GM12864 (cell line): ENCODE measurements at places on chromosomes 6 and 20.

DNA sequence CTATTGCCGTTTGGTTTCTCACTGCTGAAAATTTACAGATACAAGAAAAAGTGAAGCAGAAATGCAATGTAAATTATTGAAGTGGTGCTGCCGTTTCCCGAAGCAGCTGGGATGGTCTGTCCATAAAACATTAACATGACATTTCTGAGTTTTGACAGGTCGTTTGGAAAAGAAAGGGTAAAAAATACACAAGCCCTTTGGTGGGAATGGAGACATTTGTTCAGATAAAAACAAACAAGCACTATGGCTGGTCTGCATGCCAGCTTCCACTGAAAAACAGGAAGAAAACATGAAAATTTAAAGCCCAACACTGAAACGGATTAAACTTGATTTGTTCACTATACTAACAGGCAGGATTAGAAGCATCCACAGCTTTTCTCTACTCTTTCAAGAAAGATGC, 155.2 kb downstream of the FRK start:
- DNase-seq: no peak

DNA sequence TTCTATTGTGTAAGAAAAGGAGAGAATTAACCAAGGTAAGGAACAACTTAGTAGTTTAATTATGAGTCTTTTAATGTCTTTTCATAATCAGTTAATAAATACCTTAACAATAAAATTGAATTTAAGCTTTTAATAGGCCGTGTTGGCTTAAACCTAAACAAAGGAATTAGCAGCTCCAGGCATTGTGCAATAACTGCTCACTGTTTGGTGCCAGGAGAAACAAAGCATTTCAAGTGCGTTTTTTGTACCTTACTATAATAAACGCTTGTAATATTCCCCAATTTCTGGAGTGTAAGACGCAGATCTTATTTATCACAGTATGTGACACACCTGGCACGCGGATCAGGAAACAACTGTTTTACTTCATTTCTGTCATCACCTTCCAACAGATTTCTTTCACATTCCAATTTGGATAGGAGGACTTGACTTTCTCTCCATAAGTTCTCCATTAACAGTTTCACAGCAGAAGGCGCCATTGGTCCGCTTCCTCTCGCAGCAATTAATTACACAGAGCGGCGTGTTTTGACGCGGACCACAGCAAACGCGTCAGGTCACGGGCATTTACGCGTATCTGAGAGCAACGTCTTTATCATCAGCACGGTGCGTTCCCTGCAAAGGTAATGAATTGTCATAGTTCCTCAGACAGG, 335.8 kb upstream of the NT5E start:
- DNase-seq: no peak

- no peak for DNase-seq
These were observed 54.4 kb downstream of the PERP start for GRCh38 chr6:138052783-138053182.

DNA sequence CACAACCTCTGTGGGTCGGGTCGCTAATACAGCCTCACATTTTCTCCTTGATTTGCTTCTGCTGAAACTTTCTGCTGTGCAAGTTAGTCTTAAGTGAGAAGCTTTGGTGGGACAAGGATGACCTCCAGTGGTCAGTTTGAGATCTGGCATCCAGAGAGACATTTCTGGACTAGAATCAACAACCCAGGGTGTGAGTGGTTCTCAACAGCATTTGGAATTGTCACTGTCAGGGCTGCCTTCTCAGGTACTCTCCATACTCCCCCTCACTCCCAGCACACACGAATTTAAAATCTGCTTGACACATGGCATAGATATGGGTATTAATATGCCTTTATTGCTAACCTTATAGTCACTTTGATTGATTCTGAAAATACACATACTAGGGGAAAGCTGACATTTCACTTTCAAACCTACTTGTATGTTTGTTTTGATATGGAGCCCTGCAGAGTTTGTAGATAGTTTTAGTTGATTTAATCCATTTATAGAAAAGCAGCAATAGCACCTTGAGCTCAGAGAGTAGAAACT, 13.2 kb downstream of the OTOR start:
- peak; percentile 34 for DNase-seq

DNA sequence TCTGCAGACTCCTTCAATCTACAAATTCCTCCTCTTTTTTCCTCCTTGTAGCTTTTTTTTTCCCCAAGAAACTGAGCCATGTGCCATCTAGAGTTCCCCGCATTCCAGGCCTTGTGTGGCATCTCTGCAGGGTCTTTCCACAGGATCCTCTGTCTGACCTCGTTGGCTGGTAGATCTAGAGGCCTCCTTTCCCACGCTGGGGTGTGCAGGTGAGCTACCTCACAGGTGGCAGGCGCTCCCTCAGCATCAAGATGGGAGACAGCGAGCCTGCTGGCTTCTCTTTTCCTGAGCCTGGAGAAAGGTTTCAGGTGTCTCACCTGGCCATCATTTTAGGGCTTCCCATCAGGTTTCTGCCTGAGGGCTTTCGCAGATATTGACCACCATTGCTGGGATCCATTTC, 9.6 kb upstream of the NELFCD start:
- no peak for DNase-seq

GRCh38 chr6:21382821-21383449, 210.6 kb upstream of the SOX4 start:
- DNase-seq: no peak

GRCh38 chr20:19993958-19994669, 23.0 kb upstream of the NAA20 start:
- no peak for DNase-seq

- DNase-seq: no peak
These were observed 10.0 kb downstream of the BICRAL start for GRCh38 chr6:42791706-42792320.

- no peak for DNase-seq
These were observed 15.2 kb downstream of the FAM210B start for GRCh38 chr20:56373942-56374341.

- no peak for DNase-seq
These were observed 29.5 kb downstream of the TMEM181 start for GRCh38 chr6:158589366-158589765.

GRCh38 chr6:11785415-11785773, 6.8 kb upstream of the ADTRP start:
- peak; percentile 69 for DNase-seq

DNA sequence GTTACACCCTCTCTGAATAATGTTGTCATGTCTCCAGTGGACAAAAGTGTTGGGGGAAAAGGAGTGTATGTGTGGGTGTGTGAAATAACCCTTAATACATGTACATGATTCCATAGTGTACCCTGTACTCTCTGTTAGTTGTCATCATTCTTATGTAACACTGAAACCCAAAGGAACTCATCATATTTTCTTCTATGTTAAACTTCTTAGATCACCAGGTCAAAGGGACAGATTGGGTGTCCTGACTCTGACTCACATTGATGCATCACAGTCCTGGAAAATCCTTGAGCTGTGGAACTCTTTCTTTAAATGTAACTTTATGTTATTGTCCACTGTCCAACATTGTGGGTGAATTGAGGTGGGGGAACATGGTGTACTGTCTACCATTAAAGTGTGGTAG, 350.5 kb downstream of the DHX35 start:
- DNase-seq: no peak

- no peak for DNase-seq
These were observed 1125.7 kb downstream of the HACE1 start for GRCh38 chr6:103734016-103734415.

DNA sequence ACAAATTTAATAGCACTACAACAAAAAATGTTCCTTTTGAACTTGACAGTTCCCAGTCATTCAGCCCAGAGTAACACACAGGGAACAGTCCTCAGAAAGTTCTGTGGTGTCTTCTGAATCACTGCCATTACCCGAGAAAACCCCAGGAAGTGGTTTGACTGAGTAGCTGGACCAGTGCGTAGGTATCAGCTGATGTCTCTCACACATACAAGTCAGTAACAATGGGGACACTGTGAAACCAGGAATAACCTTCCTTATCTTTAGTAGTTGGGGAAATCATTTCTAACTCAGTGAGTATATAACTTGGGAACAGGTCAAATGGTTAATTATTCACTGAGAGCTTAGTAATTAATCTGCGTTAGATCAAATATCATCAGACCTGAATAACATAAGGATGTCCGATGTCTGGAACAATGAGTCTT, 73.1 kb downstream of the HIVEP2 start:
- DNase-seq: no peak

GRCh38 chr6:64724091-64724490, 982.9 kb downstream of the EYS start:
- no peak for DNase-seq

GRCh38 chr6:88474720-88475119, 308.6 kb upstream of the CNR1 start:
- DNase-seq: no peak

DNA sequence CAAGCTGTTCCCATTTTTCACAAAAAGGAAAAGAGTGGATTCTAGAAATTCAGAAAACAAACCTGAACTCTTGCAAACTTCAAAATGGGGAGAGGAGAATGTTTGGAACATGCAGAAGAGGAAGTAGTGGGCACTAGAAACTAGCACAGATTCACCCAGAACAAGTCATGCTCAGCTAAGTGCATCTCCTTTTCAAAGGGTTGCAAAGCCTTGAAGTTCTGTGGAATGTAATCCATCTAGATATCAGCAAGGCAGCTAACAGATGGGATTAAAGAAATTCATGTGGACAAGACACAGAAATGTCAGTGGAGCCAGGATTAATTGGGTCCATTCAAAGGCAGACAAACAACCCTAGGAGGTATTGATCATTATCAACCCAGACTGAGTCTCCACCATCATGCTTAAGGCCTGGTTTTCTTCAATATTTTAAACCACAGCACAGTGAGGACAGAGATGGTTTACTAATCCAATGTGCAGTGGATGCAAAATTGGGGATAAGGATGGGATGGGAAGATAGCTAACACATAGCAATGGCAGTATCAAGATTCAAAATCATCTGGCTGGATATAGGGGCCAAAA, 31.3 kb downstream of the KCNK5 start:
- no peak for DNase-seq

DNA sequence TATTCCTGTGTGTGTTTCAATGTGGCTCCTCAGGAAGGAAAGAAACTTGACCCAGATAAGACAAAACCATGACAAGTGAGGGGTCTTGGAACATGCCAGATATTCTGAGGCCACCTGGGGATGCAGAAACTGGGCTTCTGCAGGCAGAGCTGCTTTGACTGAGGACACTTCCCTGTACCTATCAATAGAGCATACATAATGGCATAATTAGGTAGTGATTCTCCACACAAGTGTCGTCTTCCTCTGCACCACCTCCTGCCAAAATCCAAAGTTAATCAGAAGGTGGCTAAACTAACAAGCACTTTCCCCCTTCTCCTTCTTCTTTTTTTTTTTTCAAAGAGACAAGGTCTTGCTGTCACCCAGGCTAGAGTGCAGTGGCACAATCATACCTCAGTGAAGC, 97.1 kb downstream of the KIF13A start:
- DNase-seq: no peak
